Right cardiac atrium (tissue), 5 donors: ENCODE measurements at places on chromosomes 6 and 20. TPM values are rescaled to one million over a fixed set of nuclear protein-coding genes. Genes with fewer than 3 reads are reported as not detected.

FOXF2 gene
- total RNA-seq: 0.53 TPM

SCAF8 gene
- total RNA-seq: 46.1 TPM

RAB32 gene
- total RNA-seq: 13.4 TPM

OXT gene
- not detected for total RNA-seq

TP53TG5 gene
- total RNA-seq: 1.5 TPM
